ENCODE measurements at places on chromosomes 4 and X. TPM values are rescaled to one million over a fixed set of nuclear protein-coding genes. Genes with fewer than 3 reads are reported as not detected.

DNA sequence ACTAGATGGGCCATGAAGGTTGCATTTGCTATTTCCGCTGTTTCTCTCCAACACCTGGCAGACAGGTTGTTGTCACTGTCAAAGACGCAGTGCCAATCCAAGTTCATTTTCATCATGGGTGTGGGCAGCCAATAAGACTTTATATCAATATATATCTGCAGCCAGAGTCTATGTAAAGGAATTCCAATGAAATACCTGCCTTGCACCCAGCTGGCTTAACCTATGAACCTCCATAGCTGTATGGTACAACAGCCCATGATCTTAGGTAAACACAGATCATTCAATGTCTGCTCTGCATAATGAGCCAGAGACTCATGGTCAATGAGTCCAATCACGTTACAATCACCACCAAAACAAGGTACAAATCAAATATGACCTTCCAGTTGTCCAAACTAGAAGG, 37.7 kb upstream of the ADGRA3 start:
- no peak for DNase-seq

DNA sequence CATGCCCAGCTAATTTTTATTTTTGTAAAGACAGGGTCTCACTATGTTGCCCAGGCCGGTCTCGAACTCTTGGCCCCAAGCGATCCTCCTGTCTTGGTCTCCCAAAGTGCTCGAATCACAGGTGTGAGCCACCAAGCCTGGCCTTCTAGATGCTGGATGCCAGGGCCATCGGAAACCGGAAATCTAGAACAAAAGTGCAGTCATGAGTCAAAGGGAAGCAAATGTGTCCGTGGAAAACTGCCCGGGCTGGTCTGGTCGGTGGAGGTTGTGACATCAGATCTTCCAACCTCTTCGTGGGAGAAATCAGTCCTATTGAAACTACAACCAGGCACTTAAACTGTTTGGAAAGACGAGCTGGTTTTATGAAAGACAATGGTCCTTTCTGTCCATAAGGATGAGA, 92.3 kb upstream of the SHOX start:
- DNase-seq, result no peak

- no peak for DNase-seq
These were observed 27.3 kb downstream of the SAT1 start for GRCh38 chrX:23810279-23810678.

DNA sequence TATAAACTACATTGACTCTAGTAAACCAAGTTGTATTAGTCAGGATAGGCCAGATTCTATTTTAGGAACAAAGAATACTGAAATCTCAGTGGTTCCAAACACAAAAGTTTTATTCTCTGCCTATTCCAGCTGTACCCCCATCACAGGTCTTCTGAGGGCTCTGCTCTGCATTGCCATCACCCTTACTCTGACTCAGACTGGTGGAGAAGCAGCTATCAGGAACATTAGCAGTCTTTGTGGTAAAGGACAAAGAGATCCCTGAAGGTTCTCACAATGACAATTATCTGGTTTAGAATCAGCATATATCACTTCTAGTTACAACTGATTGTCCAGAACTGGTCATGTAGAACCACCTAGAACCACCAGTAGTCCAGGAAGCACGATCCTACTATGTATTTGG, 251.1 kb downstream of the GLUD2 start:
- no peak for DNase-seq

DNA sequence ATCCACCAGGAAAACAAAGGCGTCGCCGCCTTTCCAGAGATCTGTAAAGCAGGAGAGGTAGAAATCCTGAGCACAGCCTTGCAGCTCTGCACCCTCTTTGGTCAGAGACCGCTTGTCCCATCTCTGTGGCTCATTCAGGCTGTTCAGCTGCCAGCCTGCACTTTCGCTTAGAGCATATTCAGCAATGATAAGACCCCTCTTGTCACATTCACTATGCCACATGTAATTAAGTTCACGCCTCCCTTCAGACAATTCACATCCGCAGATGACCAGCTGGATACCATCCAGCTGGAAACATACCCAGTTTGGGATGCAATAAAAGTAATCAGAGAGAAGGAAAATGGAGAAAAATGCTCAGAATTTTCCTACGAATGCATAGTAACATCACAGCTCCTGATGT, 335.4 kb downstream of the UNC5C start:
- DNase-seq, result no peak

DNA sequence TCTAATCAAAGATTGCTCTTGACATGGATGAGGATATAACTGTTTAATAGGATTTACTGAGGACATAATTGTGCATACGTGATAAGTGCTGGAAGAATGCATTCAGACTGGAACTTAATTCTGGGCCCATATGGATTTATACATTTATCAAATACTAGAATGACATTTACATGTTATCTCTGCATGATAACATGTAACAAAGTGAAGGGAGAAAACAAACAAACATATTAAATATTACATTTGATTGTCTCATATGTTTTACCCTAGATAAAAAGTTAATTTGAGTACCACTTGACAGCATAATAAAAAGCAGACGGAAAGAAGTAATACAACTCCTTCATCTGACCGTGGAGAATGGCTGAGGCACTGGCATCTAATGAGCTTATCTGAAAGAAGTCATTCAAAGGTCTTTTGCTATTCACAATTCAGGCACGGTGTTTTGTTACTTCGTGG, 297.8 kb downstream of the PPP3CA start:
- no peak for DNase-seq

GRCh38 chr4:48275686-48276085, 6.0 kb upstream of the TEC start:
- peak; percentile 53 for DNase-seq

- DNase-seq, result no peak
These were observed 16.8 kb upstream of the RNF4 start for GRCh38 chr4:2451821-2452785.

DNA sequence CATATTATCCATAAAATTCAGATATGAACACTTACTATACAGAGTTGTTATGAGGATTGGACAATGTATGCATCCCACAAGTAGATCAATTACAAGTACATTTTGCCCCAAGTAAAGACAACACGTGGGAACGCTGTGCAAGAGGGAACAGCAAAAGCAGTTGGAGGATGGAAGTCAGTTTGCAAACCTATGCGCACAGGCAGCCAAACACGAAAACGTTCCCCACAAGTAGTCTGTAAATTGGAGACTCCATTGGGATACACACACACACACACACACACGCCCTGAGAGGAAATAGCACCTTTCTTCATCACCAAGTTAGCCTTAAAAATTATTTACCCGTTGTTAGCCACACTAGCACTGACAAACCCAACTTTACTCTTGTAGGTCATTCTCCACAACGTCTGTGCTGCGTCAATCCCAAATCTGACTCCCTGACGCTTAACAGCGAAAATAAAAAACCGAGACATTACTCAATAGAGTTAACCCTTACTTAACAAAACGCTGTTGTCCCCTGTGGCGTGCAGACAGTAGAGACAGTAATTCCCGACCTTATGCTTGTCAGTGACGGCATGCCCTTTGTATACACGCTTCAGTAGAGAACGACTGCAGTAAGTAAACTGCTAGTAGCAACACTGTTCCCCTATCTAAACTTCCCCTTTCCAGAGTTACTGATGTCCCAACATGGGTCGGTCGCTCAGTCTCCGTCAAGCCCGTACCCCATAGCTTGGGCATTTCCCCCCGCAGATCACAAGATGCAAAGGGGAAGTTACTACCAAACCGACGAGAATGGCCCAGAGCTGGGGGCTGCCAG, 730 bp downstream of the MANBA start:
- peak; percentile 77 for DNase-seq

DNA sequence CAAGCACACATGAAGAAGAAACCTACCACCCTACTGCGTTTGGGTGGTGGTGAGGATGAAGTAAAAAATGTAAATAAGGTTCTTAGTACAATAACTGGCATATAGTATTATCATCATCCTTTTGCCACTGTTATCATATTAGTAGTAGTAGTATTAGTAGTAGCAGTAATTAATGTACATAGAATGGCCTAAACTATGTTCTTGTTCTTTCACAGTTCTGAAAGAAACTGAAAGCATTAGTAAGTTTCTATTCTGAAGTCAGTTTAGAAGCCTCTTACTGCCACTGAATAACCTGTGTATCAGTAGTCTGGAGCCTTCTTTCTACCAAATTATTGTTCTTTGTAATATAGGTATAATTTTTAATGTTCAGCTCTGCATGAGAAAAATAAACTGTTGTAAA, 21.0 kb downstream of the COL4A6 start:
- no peak for DNase-seq

DNA sequence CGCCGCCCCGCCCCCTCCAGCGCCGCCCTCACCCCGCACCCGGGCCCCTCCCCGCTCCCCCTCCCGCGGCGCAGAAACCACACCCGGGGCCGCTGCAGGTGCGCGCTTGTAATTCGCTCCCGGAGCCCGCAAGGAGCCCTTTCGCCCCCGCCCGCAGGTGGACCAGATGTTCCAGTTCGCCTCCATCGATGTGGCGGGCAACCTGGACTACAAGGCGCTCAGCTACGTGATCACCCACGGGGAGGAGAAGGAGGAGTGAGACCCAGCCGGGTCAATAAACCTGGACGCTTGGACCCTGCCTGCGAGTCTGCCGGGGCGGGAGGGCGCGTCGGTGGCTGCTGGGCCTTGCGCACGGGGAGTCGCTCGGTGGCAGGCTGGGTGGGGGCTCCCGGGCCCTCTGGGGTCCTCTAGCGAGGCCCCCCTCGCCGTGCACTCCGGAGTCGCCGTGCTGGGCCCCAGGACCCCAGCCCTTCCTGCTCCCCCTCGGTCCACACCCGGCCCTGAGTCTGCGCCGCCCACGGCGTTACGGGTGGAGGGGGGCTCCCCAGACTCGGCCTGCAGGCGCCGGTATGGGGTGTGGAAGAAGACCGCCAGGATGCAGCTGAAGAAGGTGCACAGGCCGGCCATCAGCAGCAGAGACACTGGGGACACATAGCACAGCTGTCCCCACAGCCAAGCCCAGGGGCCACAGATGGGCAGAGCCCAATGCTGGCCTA, 7.1 kb downstream of the SLC49A3 start:
- DNase-seq, result no peak

- DNase-seq, result no peak
These were observed 8.4 kb downstream of the TEC start for GRCh38 chr4:48261281-48261680.

- DNase-seq, result peak; percentile 43
These were observed 23.6 kb upstream of the YTHDC1 start for GRCh38 chr4:68373513-68373912.

- DNase-seq, result peak; percentile 73
These were observed 26.0 kb upstream of the YTHDC1 start for GRCh38 chr4:68375667-68376559.

- no peak for DNase-seq
These were observed 179.1 kb upstream of the KLHL4 start for GRCh38 chrX:87338510-87338909.

- DNase-seq, result no peak
These were observed 45.5 kb upstream of the PPP1R2C start for GRCh38 chrX:42823443-42823842.

DNA sequence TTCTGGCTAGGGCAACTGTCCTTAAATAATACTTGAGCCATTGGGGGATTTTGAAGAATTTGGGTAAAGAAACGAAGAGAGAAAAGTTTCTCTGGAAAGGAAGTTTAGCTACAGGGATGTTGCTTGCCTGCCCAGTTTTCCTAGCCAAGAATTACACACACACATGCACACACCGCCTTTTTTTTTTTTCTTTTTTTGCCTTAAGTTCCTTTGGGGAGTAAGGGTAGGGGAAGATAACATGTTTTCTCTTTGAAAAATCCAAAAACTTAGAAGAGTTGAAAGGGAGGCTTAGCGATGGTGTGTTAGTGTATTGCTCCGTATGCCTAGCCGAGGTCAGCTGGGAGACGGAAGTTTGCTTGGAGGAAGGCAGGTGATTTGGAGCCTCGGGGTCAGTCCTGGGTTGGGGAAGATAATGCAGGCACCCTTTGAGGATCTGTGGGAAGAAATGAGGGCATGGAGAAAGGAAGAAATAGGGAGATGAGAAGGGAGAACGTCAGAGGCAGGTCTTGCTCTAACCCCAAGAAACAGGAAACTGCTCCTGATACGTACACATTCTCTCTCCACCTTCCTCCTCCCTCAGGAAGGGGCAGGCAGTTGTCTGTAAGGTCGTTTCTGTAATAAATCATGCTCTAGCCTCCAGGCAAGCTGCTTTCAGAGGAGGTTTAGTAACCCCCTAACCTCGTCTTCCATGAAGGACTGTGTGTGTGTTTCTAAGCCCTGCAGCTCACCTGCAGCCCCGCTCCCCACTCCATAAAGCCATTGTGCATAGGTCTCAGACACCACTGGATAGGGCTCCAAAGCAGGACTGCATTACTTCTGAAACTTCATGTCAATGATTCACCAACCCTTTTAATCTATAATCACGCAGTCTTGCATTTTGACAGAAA, 10.5 kb downstream of the KLF3 start:
- DNase-seq, result no peak

DNA sequence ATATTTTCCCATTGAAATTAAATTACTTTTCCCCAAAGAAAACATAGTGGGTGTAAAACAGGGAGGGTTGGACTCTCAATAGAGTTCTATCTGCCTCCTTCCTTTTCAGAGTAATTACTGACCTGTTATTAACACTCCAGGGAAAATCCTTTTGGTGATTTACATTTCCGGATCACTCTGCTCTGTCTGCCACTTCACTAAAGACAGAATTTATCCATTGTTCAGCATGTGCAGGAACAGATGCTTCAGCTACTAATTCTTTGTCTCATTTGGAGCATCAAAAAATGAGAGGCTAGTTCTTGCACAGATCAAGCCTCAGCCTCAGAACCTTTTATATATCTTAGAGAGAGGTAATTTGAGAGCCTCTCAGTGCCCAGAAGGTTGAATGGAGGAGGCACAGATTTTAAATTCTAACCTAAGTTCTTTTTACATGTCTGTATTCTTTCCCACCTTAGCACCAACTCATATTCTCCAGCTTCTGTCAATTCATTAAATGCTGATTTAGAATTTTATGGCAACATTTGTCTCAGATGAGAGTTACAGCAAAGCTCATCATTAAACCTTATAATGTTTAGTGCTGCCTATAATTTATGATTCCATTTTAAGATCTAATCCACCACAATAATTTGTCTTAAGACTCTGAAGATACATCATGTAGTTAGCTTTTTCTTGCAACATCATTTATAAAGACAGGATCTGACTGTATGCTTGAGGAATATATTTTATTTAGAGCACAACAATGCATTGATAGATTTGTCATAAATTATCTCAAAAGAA, 1494.4 kb downstream of the STIM2 start:
- DNase-seq, result no peak

Gene ITM2A
- polyA plus RNA-seq, result 60.3 TPM

Gene LEF1
- 8.5 TPM for polyA plus RNA-seq

Gene HSFX4
- 0.15 TPM for polyA plus RNA-seq

Gene NDST3
- polyA plus RNA-seq, result 0.85 TPM

Gene ERCC6L
- polyA plus RNA-seq, result 2.4 TPM

Gene PWWP3B
- 18.1 TPM for polyA plus RNA-seq

Gene RNF128
- 105 TPM for polyA plus RNA-seq

Gene MAGEA9B
- not detected for polyA plus RNA-seq

Gene AADAT
- 35.3 TPM for polyA plus RNA-seq

Gene NAA11
- polyA plus RNA-seq, result 0.09 TPM

Gene IDH3G
- 58.7 TPM for polyA plus RNA-seq

Gene BMP3
- polyA plus RNA-seq, result 7.6 TPM

Measured in large intestine (tissue), 12 donors.